ENCODE measurements at places on chromosomes 7 and 10.

GRCh38 chr7:129865925-129866201 lies 86.9 kb downstream of the UBE2H start:
- no peak for DNase-seq

- no peak for DNase-seq
Observed at GRCh38 chr7:131466735-131467365, 89.6 kb downstream of the PODXL start.

GRCh38 chr7:25913598-25914224 lies 238.3 kb upstream of the NFE2L3 start:
- no peak for DNase-seq

DNA sequence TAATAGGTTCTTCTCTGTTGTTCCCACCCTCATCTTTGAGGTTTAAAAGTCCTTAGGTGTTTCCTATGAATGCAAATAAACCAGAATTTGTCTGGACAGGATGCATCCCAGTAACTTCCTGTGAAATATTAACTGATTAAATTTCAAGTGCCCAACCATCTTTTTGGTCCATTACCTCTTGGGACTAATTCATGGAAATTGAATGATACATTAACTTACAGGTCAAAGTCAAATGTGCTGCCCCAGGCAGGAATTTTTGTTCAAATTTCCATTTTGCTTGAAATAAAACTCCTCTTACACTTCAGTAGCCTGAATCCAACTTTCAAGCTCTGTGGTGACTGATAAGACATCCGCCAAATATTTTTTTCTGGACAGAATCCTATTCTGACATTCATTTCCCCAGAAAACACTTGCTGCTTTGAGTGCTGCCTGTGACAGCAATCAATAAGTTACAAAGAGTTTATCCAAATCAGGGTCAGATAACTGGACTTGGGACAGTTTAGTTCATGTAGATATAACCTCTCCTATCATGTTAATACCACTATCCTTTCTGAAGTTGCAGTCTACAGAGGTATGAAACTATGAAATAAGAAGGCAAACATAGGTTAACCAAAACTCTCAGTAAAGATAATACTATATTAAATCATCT lies 383.5 kb downstream of the POM121L12 start:
- no peak for DNase-seq

- DNase-seq, result no peak
Observed at GRCh38 chr7:1925349-1925748, 255.3 kb downstream of the ELFN1 start.

DNA sequence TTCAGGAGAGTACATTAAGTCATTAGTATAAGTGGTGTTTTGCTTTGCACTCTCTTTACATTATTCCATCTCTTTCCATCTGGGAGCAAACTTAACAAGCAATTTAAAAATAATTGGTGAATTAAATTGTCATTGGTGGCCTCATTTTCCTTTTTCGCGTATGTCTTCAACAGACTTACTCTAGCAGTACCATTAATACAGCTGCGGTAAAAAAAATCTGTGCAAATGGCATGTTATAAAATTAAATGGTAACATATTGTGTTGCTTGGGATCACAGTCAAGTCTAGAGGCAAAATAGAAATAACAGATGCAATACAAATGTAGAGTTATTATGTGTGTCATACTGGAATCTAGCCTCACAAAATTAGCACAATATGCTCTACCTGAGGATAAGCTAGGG lies 322.4 kb downstream of the PCDH15 start:
- no peak for DNase-seq

GRCh38 chr7:98619450-98620321 lies 2.6 kb downstream of the NPTX2 start:
- DNase-seq, result peak; percentile 34

GRCh38 chr10:26938578-26938977 lies 77.8 kb upstream of the ABI1 start:
- no peak for DNase-seq

DNA sequence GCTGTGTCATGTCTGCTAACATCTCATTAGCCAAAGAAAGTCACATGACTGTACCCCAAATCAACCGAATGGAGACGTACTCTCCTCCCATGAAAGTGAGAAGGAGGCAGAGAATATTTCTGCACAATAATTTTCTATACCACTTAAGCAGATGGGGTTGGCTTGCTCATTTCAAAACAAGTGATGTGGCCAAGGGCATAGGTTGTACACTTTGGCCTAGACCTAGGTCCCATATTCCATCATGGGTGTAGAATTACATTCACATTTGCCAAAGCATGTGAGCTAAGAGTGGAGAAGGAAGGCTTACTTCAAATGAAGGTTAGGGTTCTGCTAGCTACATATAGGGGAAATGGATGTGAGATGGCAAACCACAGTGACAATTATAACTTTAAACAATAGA lies 83.0 kb downstream of the ZNF365 start:
- DNase-seq, result no peak

- DNase-seq, result no peak
Observed at GRCh38 chr10:86363184-86363832, 3.3 kb downstream of the GRID1 start.

DNA sequence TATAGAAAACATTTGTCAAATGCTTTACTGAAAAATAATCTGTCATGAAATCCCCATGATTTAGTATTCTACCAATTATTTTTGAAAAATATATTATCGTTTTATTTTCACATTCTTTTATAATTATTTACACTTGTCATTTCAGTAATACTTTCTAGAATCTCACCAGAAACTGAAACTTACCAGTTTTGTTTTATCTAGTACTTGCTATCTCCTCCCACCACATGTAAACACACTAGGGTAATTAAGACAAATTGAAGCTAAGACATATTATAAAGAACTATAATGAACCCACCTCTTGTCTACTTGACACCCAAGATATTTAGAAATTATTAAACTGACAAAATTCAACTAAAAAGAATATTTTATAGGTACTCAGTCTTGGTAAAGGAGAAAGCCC lies 51.5 kb upstream of the GRM3 start:
- DNase-seq, result no peak

DNA sequence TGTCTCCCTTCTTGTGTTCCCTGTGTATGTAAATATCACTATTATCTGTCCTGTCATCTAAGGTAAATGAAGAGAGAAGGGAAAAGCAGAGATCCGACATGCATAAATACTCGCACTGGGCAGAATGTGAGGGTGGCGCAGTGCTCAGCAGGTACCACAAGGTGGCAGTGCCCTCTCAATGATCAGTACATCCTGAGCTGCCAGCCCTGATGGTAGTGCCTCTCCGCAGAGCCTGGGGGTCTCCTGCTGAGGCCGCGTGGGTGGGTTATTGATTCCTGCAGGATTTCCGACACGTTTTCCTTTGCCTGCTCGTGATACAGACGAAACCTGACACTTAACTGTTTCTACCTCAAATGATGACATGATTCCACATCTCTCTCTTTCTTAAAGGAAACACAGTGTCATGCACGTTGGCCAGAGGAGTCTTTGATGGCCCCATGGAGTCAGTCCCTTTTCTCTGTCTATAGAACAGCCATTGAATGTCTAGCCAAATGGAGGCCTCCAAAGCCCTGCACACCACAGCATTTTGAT lies 19.8 kb downstream of the RGR start:
- DNase-seq, result peak; percentile 55

Data from fibroblast of skin of back (primary cell).